Globus pallidus (tissue), 1 donor: ENCODE measurements at places on chromosomes 6 and 20.

DNA sequence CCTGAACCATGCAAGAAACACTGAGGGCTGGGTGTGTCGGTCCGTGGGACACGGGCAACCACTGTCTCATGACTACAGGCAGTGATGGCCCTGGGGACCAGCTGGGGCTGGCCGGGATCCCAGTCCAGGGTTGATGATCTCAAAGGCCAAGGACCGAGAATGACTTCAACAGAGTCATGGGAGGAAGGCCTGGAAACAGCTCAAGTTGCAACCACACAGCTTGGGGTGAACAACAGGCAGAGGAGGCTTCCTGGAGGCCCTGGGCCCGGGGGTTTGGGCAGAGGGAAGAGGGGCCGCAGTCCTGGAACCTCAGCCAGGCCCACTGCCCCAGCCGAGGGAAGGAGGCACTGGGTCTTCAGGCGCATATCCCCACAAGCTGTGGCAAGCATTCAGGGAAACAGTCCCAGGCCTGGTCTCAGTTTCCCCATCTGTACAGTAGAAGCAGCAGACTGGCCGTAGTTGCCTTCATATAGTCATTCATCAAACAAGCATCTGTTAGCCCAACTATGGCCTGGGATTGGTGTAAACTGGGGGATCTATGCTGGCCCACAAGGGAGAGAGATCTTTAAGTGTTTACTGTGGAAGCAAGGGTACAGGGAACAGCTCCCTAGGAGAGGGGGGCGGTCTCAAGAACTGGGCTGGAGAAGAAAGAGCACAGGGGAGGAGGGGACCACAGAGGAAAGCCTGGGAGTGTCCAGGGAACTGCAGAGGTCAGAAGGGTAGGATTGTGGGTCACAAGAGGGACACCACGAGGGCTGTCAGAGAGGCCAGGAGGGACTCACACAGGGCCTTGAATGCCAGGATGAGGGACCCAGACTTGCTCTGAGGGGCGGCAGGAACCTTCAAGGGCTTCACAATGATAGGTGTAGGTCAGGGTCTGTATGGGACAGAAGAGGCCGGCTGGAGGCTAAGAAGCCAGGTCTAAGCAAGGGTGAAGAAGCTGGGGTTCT is 2.1 kb downstream of the MYL9 start:
- DNase-seq: peak; percentile 10

DNA sequence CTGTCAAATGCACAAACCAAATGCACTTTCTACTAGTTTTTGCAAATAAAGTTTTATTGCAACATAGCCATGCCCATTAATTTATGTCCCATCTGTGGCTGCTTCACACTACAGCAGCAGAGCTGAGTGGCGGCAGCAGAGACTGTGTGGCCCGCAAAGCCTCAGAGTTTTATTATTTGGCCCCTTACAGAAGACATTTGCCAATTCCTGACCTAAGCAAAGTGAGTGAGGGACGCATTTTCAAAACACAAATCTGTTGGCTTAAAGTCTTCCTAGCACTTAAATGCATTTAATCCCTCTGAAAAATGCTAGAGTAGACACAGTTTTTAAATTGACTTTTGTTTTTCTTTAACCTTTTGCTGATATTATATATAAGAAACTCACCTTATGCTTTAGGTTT is 126.4 kb downstream of the PHACTR3 start:
- DNase-seq: no peak

- DNase-seq: no peak
Measured at GRCh38 chr20:62587757-62588402, 54.4 kb upstream of the SLCO4A1 start.

- no peak for DNase-seq
Measured at GRCh38 chr6:142384519-142385254, 82.9 kb downstream of the ADGRG6 start.

DNA sequence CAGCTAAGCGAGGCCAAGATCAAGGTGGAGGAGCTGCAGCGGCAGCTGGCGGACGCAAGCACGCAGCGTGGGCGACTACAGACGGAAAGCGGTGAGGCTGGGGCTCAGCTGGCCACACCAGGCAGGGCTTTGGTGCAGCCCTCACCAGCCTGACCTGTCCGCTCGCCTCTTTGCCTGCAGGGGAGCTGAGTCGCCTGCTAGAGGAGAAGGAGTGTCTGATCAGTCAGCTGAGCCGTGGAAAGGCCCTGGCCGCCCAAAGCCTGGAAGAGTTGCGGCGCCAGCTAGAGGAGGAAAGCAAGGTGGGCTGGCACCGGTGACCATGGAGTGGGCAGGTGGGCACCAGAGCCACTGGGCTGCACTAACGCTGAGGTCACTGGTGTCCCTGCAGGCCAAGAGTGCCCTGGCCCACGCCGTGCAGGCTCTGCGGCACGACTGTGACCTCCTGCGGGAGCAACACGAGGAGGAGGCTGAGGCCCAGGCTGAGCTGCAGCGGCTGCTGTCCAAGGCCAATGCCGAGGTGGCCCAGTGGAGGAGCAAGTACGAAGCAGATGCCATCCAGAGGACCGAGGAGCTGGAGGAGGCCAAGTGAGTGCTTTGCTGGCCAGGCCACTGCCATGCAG is 42.8 kb downstream of the MYH7B start:
- DNase-seq: no peak

DNA sequence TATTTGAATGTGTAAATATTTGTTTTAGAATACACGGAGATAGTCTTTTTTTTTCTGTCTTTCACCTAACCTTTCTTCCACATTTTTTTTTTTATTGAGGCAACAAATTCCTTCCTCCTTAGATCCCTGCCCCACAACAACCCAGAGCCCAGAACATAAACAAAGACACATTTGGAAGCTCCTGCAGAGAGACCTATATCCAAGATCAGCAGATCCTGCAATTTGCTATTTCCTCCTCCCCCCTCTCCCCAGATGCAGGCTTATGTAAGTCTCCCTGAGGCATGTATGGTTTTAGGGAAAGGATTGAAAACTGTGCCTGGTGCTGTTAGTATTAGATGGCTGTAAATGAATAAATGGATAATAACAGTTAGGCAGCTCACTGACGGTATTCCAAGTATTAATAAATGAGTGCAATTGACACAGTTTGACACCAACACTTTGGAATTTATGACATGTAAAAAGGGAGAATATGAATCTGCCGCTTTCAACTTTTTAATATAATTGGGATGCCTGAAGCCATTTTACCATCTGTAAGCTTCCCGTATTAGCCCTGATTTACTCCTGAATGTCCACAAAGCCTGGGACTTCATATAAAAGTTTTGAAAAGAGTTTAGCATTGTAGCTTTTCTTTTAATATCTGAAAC is 608.3 kb upstream of the CITED2 start:
- DNase-seq: no peak

DNA sequence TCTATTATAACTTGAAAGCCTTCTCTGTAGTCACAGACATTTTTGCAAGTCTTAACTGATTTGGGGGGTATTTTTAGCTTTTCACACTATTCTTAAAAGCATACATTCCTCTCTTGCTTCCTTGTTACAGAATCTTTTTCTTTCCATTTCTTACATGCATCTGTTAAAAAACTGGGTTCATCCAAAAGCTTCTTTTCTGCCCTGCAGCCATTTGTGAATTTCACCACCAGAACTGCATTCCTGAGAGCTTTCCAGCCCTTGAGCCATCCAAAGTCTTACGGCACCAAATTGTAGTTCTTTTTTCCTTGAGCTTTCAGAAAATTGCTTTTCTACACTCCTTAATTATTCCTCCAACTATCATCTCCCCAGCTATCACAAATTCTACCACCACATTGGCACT is 19.7 kb upstream of the GSTA4 start:
- no peak for DNase-seq

DNA sequence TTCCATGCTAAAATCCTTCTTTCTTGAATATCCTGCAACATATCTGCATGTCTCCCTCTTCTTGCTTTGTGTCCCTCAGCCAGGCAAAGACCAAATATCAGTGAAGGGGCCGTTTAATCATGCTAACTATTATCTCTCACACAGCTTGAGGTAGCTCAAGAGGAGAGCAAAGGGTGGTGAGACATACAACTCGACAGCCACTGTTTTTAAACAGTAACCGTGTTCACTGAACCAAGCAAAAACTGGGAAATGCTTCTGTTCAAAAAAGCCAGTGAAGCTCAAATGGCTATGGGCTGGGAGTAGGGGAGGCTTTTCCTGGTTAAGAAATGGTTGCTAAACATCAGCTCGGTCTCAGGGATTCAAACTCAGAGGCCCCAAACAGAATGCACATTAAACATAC is 83.4 kb downstream of the MAP7 start:
- no peak for DNase-seq

DNA sequence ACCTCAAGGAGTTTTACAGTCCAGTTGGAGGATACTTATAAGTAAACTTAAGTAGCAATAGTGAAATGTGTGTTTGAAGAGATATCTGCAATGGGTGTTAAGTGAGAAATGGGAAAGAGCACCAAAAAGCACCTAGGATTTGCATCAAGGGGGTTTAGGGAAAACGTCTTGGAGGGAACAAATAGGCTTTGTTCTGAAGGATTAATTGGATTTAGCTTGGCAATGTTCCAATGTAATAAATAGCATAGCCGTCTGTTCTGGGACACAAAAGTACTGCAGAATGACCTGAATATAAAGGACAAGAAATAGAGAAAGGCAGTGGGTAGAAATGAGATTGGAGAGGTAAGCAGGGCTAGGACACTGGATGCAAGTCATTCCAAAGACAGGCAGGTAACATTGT is 2.8 kb upstream of the MYO6 start:
- DNase-seq: no peak

- DNase-seq: no peak
Measured at GRCh38 chr20:59748619-59749191, 144.4 kb downstream of the PHACTR3 start.

GRCh38 chr6:33429750-33430052 is 9.8 kb downstream of the SYNGAP1 start:
- no peak for DNase-seq

- DNase-seq: no peak
Measured at GRCh38 chr20:62580052-62580451, 62.3 kb upstream of the SLCO4A1 start.

- no peak for DNase-seq
Measured at GRCh38 chr6:20996099-20996498, 461.8 kb downstream of the CDKAL1 start.

DNA sequence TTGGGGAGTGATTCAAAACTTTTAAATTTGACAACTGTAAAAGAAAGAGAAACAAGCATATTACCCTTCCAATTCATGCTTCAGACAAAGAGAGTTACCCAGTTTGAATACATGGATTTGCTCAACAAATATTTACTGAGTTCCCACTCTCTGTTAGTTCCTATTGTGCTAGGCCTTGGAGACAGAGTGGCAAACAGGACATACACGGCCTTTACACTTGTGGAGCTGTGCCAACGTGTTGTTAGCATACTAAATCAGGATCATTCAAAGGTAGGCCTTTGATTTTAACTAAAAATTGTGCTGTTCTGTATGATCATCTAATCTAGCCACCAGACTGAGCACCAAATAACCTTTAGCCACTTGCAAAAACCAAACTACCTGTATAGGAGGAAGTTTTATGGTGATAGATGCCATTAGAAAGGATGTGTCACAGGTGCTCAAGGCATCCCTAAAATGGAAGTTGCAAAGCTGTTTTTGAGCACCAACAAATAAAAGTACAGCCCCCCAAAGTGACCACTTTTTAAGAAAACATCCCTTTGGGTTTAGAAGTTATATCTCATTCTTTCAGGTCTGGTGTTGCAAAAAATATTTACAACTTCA is 84.5 kb downstream of the CHD6 start:
- DNase-seq: no peak

DNA sequence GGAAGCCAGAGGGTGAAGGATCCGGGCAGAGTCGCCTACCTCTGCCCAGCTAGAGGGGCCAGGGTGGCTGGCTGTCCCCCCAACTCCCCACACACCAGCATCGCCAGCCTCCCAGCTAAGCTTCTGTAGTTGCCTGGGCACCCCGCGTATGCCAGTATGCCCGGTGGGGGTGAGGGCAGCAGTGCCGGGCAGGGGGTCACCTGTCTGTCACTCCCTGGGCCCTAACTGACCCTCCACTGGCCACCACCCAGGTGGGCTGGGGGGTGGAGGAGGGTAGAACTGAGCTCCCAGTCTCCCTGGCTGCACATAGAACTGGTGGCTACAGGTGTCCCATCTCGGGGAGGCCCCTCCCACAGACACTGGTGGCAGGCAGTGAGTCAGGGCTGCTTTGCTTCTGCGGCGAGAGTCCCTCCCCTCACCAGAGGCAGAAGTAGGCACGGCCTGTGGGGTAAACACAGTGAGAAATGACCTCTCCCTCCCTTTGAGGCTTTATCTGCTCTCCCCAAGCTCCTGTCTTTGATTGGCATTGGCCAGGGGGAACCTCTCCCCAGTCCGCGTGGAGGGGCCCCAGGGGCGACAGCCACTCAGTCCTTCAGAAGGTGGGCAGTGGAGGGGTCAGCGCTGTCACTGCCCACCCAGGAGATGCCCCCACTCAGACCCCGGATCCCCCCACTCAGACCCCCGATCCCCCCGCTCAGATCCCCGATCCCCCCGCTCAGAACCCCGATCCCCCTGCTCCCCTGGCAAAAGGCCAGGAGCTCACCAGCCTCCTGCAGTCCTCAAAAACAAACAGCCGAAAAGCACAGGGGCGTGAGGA is 2.5 kb downstream of the NTSR1 start:
- DNase-seq: no peak

DNA sequence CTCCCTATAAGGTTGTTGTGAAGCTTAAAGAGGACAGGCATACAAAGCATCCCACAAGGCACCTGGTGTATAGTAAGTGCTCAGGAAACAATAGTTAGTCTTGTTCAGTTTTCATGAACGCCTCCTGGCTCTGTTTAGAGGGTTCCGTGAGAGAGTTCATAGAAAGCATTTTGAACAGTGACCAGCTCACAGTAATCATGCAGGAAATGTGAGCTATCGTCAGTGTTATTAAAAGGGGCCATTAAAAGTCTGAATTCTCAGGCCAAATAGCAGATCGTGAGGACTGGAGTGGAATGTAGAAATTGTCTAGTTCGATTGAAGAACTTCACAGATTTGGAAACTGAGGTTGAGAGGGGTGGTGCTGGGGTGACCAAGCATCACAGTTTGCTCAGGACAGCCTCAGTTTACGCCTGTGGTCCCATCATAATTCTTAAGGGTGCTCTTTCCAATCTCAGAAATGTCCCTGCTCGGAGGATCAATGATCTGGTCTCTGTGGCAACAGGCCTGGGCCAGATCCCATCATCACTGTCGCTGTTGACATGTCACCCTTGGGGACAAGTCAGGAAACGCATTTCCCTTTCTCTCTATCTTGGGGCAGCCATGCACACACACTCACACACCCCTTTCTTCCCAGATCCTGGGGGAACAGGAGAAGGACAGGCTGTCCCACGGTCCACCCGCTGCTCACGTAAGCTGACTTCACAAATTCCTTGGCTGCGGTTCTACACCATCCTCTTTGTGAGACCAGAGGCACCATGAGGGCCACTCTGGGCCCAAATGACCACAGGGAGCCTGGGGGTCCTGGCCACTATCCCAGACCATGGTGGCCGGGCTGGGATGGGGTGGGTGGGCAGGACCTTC is 7.2 kb downstream of the TGM2 start:
- no peak for DNase-seq
